ENCODE measurements at places on chromosomes 7 and 10. TPM values are rescaled to one million over a fixed set of nuclear protein-coding genes. Genes with fewer than 3 reads are reported as not detected.

The LIPN gene
- 0.22 TPM for total RNA-seq

The VENTX gene
- 0.99 TPM for total RNA-seq

The FANK1 gene
- total RNA-seq: 0.35 TPM

The TMEM273 gene
- 17.6 TPM for total RNA-seq

The WNT16 gene
- not detected for total RNA-seq

The PLEKHS1 gene
- not detected for total RNA-seq

The MSANTD7 gene
- 4.8 TPM for total RNA-seq

The SPDYE5 gene
- total RNA-seq: not detected

The EPO gene
- not detected for total RNA-seq

The CCDC146 gene
- total RNA-seq: 11.0 TPM

The PALD1 gene
- 5.2 TPM for total RNA-seq

The CUBN gene
- total RNA-seq: 0.77 TPM

The UCMA gene
- not detected for total RNA-seq

The CPSF4 gene
- 19.8 TPM for total RNA-seq

The ANLN gene
- 1.3 TPM for total RNA-seq

The CDNF gene
- total RNA-seq: 2.0 TPM

The ZMIZ2 gene
- 64.8 TPM for total RNA-seq

The ASB13 gene
- 16.4 TPM for total RNA-seq

The GIMAP6 gene
- 31.5 TPM for total RNA-seq

Measured in left ventricle myocardium superior (tissue), 1 donor.